Stimulated activated CD4-positive, alpha-beta T cell treated with anti-CD3 and anti-CD28 coated beads, Interleukin-4, amount 100 ng/mL, for 24 hours (primary cell): ENCODE measurements at places on chromosomes 2 and 18.

GRCh38 chr2:72988726-72989273, 71.5 kb downstream of the EMX1 start:
- no peak for DNase-seq

GRCh38 chr18:5842653-5843052, 52.7 kb downstream of the TMEM200C start:
- DNase-seq = no peak

DNA sequence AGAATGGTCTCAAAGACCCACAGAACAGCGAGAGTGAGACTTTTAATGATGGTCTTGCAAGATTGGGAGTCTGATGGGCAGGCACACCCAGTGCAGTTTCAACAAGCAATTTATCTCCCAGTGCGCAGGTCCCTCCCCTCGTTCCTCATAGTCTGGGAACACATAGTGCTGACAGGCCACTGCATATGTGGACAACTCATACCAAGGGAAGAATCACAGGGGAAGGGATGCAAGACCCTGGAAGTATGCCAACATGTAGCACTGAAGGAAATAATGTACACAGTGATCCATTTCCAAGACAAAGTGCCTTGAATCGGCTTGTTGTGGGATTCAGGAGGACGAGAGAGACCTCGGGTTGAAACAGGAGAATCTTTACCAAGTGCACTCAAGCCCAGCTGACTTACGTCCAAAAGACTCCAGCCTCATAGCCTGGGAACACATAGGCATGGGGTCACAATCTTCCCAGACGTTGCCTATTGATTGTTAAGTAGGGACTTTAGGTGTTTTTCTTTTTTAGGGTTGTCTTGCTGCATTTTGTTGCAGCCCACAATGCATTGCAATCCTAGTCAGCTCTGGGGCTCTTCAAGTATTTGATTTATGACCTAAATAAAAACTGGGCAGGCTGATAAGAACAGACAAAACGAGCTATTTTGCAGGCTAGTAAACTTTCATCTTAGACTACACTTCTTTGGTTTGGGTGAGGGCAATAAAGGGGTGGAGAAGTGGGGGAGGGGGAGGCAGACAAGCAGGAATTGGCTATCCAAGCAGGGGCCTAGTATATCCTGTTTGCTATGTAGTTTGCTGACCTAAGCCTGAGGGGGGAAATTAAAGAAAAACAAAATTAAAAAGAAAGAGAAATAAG, 24.7 kb upstream of the SERPINB5 start:
- DNase-seq = no peak

GRCh38 chr2:59322870-59323269, 1081.7 kb upstream of the FANCL start:
- DNase-seq = no peak

DNA sequence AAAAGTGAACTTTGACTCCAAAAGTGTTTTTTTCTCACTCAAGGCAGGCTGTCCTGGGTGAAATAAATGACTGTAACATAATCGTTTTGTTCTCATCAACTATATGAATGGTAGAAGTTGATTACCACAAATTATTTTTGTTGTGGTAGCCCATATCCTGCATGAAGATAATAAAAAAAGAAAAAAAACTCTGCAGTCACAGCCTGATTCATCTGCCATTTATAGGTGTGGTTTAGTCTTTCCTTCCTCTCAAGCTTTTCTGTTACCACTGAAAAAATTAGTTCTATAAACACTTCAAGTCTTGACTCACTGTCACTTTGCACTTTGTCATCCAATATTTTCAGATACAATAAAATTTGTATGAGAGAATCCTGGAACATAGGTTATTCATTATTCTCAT, 522.0 kb downstream of the PLCL1 start:
- DNase-seq = no peak

- DNase-seq = no peak
Observed at GRCh38 chr2:20568501-20569463, 82.1 kb downstream of the HS1BP3 start.

DNA sequence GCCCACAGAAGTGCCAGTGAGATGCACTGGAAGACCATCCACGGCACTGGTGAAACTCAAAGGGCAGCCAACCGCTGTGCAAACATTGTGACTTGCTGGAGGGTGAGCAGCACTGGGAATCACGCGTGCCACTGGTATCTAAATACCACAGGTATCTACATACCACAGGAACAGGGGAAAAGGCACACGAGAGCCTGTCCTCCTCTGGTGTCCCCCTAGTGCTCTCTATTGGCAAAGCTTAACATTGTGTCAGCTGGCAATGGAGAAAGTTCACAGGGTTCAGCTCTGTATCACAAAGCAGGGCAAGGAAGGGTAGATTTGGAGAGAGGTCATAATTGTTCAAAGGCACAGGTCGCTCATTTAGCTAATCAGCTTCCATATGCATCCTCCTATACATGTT, 12.6 kb upstream of the SEC11C start:
- no peak for DNase-seq
